Panc1 (cell line): ENCODE measurements at places on chromosomes 12 and 14.

- H3K27me3 ChIP-seq = no peaks in the 10 kb centered on the region
- no peak for DNase-seq
- no peak overlapping the region for H3K4me3 ChIP-seq
Observed at GRCh38 chr12:110858848-110859247, 12.1 kb downstream of the CCDC63 start.

GRCh38 chr12:6688543-6688998 lies 604 bp downstream of the ZNF384 start:
- peak overlapping the region; percentile 95 for H3K27ac ChIP-seq
- DNase-seq = no peak
- peaks cover 14% of the 10 kb centered on the region for H3K4me1 ChIP-seq
- peaks cover 4% of the 10 kb centered on the region; the same call in 1 of the 2 replicates for H3K36me3 ChIP-seq
- H3K27me3 ChIP-seq = no peaks in the 10 kb centered on the region
- H3K4me3 ChIP-seq = peak overlapping the region; percentile 86

- no peaks in the 10 kb centered on the region for H3K27me3 ChIP-seq
- peaks cover 2% of the 10 kb centered on the region; the same call in 1 of the 2 replicates for H3K36me3 ChIP-seq
- peaks cover 4% of the 10 kb centered on the region; the same call in 1 of the 2 replicates for H3K4me1 ChIP-seq
Observed at GRCh38 chr12:57775563-57776246, 3.3 kb downstream of the EEF1AKMT3 start.

- H3K27ac ChIP-seq = peak overlapping the region; percentile 99
- peak overlapping the region; percentile 85 for H3K4me3 ChIP-seq
- no peaks in the 10 kb centered on the region for H3K36me3 ChIP-seq
Observed at GRCh38 chr12:54358191-54358944, 5.9 kb downstream of the GPR84 start.

GRCh38 chr12:26633591-26634210 lies 199.3 kb downstream of the ITPR2 start:
- peaks cover 13% of the 10 kb centered on the region for H3K4me1 ChIP-seq
- H3K27ac ChIP-seq = no peak overlapping the region
- no peak overlapping the region for H3K4me3 ChIP-seq
- no peak for DNase-seq
- no peaks in the 10 kb centered on the region for H3K36me3 ChIP-seq

DNA sequence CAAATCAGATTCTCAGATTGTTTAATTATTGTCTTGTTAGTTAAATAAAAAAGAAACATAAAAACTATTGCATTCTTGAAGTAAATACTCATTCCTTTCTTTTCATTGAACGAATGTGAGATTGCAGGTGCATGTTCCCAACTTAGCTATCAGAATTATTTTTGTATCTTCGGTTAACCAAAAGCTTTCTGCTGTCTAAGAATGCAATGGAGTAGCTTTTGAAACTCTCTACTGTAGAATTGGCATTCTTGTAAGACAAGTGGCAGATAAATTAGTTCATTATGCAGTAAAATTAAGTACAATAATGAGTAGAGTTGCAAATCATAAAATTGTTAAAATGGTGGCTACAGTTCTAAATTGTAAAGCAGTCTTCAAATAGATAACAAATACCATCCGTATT lies 298.1 kb downstream of the ACSS3 start:
- no peaks in the 10 kb centered on the region for H3K27me3 ChIP-seq
- no peak overlapping the region for H3K4me3 ChIP-seq
- H3K27ac ChIP-seq = no peak overlapping the region
- H3K4me1 ChIP-seq = no peaks in the 10 kb centered on the region
- DNase-seq = no peak
- H3K36me3 ChIP-seq = no peaks in the 10 kb centered on the region

DNA sequence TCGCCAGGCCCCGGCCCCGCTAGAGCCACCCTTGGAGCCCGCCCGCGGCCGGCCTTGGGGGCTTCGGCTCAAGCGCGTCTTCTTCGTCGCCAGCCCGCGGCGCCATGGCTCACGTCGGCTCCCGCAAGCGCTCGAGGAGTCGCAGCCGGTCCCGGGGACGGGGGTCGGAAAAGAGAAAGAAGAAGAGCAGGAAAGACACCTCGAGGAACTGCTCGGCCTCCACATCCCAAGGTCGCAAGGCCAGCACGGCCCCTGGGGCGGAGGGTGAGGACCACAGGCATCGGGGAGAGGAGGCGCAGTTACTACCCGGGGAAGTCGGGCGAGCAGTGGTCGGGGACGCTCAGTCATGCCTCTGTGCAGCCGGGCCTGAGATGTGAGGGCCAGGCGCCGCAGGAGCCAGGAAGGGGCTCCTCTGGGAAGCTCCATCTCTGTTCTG lies 573 bp downstream of the ARL6IP4 start:
- H3K4me3 ChIP-seq = peak overlapping the region; percentile 78
- DNase-seq = no peak
- no peaks in the 10 kb centered on the region; the same call in 1 of the 2 replicates for H3K36me3 ChIP-seq
- H3K27ac ChIP-seq = peak overlapping the region; percentile 92

- H3K27ac ChIP-seq = peak overlapping the region; percentile 23; the same call in 1 of the 2 replicates
- H3K4me1 ChIP-seq = no peaks in the 10 kb centered on the region
- no peak overlapping the region for H3K4me3 ChIP-seq
- DNase-seq = no peak
- H3K27me3 ChIP-seq = no peaks in the 10 kb centered on the region
Observed at GRCh38 chr12:63930971-63931370, 86.5 kb downstream of the SRGAP1 start.

GRCh38 chr14:65531148-65531547 lies 118.6 kb downstream of the FUT8 start:
- H3K27ac ChIP-seq = no peak overlapping the region
- no peak overlapping the region for H3K4me3 ChIP-seq
- no peaks in the 10 kb centered on the region for H3K36me3 ChIP-seq

DNA sequence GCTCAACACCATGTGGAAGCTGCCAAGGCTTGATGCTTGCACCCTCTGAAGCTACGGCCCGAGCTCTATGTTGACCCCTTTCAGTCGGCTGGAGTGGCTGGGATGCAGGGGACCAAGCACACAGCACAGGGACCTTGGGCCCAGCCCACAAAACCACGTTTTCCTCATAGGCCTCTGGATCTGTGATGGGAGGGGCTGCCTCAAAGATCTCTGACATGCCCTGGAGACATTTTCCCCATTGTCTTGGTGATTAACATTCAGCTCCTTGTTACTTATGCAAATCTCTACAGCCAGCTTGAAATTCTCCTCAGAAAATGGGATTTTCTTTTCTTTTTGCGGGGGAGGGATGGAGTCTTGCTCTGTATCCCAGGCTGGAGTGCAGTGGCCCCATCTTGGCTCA lies 46.3 kb downstream of the MON2 start:
- no peaks in the 10 kb centered on the region for H3K36me3 ChIP-seq
- no peaks in the 10 kb centered on the region for H3K27me3 ChIP-seq
- H3K4me3 ChIP-seq = no peak overlapping the region
- no peak overlapping the region for H3K27ac ChIP-seq
- no peaks in the 10 kb centered on the region for H3K4me1 ChIP-seq
- DNase-seq = no peak

GRCh38 chr14:102087762-102088011 lies 843 bp upstream of the HSP90AA1 start:
- H3K4me3 ChIP-seq = peak overlapping the region; percentile 64
- H3K4me1 ChIP-seq = peaks cover 24% of the 10 kb centered on the region
- peak overlapping the region; percentile 91 for H3K27ac ChIP-seq
- no peaks in the 10 kb centered on the region for H3K27me3 ChIP-seq

- DNase-seq = no peak
- H3K4me1 ChIP-seq = no peaks in the 10 kb centered on the region
- no peaks in the 10 kb centered on the region for H3K27me3 ChIP-seq
Observed at GRCh38 chr12:68984796-68985573, 52.0 kb upstream of the CPM start.

DNA sequence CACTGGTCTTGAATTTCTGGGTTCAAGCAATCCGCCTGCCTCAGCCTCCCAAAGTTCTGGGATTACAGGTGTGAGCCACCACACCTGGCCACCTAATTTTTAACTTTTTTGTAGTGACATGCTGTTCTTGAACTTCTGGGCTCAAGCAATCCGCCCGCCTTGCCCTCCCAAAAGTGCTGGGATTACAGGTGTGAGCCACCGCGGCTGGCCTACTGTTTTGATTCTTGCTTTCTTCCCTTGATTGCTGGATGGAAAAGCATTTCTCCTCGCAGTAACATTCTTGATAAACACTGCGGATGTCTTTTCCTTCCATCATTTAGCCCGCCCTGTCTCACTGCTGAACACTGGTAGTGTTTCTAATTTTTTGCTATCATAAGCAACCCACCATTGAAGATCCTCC lies 72.9 kb downstream of the RBM19 start:
- no peaks in the 10 kb centered on the region for H3K36me3 ChIP-seq
- no peak overlapping the region for H3K4me3 ChIP-seq
- H3K27me3 ChIP-seq = no peaks in the 10 kb centered on the region
- H3K27ac ChIP-seq = no peak overlapping the region

DNA sequence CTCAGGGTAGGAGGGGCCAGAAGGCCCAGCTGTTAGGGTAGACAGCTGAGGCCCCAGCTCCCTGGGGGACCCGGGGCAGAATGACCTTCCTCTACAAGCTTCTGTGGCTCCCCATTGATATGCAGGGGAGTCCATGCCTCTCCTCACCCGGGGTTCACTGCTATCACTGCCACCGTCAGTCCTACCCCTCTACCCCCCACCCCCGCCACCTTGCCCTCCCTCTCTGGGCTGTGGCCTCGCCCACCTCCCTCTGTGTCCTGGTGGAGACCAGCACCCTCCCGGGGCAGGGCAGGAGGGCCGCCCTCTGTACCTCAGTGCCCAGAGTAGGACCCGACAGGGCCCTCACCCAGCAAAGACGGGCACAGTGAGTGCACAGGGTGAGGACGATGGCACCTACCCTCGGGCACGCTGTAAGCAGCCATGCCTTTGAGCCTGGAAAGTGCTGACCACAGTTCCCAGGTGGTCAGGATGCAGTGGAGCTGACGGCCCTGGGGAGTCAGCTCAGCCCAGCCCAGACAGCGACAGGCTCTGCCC lies 88.4 kb upstream of the SFSWAP start:
- no peak for DNase-seq
- H3K27ac ChIP-seq = no peak overlapping the region
- H3K27me3 ChIP-seq = peaks cover 4% of the 10 kb centered on the region; the same call in 1 of the 2 replicates
- no peaks in the 10 kb centered on the region for H3K36me3 ChIP-seq

DNA sequence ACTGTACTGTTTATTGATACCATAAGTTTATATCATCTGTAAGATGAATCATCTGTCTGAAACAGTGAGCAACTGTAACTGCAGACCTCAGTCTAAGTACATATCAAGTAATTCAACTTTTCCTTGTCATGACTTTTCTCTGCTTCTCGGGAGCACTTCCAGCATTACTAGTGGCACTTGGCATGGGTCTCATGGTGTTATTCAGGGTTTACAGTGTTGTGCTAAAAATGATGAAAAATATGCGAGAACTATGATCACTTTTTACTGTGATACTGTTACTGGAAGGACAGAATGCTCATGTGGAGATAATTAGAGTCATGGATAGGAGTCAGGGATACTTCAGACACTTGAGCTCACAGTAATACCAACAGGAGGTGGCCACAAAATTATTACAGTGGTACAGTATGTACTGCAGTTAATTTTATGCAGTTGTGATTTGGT lies 8.3 kb downstream of the KTN1 start:
- H3K4me1 ChIP-seq = peaks cover 86% of the 10 kb centered on the region
- peak overlapping the region; percentile 85 for H3K27ac ChIP-seq
- H3K27me3 ChIP-seq = no peaks in the 10 kb centered on the region
- DNase-seq = no peak
- H3K4me3 ChIP-seq = no peak overlapping the region
- no peaks in the 10 kb centered on the region; the same call in 1 of the 2 replicates for H3K36me3 ChIP-seq

GRCh38 chr14:99871771-99872170 lies 78.6 kb downstream of the EML1 start:
- no peaks in the 10 kb centered on the region for H3K4me1 ChIP-seq
- H3K27me3 ChIP-seq = no peaks in the 10 kb centered on the region
- no peak overlapping the region for H3K4me3 ChIP-seq

DNA sequence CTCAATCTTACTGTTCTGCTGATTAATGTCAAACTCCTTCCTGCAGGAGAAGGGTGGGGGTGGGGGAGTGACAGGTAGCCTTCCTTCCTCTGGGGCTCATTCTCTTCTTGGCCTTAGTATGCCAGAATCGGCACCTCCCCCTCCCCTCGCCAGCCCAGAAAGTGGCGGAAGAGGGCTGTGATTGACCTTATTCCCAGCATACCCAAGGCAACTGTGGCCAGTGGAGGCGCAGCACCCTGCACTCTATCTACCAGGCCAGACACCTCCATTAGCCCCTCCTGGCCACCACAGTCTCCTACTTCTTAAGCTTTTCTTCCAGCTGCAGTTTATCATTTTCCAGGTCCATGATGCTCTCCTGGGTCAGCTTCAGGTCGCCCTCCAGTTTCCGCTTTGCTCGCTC lies 15.5 kb downstream of the MYH6 start:
- no peak for DNase-seq
- no peaks in the 10 kb centered on the region for H3K27me3 ChIP-seq
- no peaks in the 10 kb centered on the region for H3K36me3 ChIP-seq

DNA sequence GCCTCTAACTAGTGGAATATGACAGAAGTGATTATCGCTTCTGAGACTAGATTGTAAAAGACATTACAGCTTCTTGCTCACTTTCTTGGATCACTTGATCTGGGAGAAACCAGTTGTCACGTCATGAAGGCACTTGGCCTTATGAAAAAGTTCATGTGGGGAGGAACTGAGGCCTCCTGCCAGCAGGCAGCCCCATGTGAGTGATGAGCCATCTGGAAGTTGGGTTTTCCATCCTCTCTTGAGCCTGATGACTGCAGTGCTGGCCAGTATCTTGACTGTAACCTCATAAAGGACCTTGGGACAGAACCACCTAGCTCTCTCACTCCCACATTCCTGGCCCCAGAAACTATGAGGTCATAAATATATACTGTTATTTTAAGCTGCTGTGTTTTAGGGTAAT lies 28.0 kb downstream of the TTLL5 start:
- H3K4me3 ChIP-seq = no peak overlapping the region
- no peaks in the 10 kb centered on the region for H3K27me3 ChIP-seq
- 0 out of 2 replicates have a peak, but pooled peaks cover 2% of the 10 kb centered on the region for H3K36me3 ChIP-seq
- H3K4me1 ChIP-seq = no peaks in the 10 kb centered on the region

DNA sequence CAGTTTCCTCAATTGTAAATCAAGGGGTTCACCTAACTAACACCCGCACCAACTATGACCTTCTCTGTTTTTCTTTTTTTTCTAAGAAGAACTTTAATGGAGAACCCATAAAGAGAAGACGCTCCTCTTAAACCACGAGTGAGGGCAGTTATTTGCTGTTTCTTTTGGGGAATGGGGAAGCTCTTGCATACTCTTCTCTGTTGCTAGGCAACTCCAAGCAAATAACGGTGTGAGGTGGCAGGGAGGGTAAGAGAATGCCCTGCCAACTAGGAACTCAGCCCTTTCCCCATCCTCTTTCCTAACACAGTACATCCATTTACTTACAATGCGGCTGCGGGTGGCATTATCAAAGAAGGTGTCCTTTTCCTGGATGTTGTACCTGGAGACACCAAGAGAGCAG lies 114.9 kb downstream of the ANO2 start:
- DNase-seq = no peak
- no peak overlapping the region for H3K4me3 ChIP-seq
- no peaks in the 10 kb centered on the region; the same call in none of the 2 replicates for H3K27me3 ChIP-seq
- no peaks in the 10 kb centered on the region for H3K36me3 ChIP-seq
- no peak overlapping the region for H3K27ac ChIP-seq

- no peaks in the 10 kb centered on the region for H3K27me3 ChIP-seq
- no peak overlapping the region for H3K27ac ChIP-seq
- no peaks in the 10 kb centered on the region for H3K36me3 ChIP-seq
Observed at GRCh38 chr12:99983456-99984258, 1.1 kb downstream of the ANKS1B start.

GRCh38 chr12:53817021-53817389 lies 65.2 kb upstream of the CISTR start:
- H3K27me3 ChIP-seq = no peaks in the 10 kb centered on the region
- H3K27ac ChIP-seq = peak overlapping the region; percentile 89
- no peaks in the 10 kb centered on the region for H3K36me3 ChIP-seq
- H3K4me1 ChIP-seq = peaks cover 19% of the 10 kb centered on the region; the same call in 1 of the 2 replicates
